ENCODE measurements at places on chromosomes 7 and 10.

DNA sequence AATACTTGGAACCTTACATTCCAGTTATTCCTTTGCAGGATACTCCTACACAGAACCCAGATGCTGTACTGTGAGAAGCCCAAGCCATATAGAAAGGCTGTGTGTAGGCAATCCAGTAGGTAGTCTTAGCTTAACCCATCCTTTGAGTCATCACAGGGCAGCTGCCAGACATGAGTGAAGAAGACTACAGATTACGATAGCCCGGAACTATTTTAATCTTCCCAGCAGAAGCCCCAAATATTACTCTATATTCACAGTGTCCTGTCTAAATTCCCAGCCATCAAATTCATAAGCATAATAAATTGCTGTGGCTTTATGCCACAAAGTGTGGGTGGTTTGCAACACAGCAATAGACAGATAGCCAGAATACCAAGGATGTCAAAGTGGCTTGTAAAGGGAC, 474.1 kb upstream of the STEAP1 start:
- no peak for DNase-seq

- DNase-seq: no peak
These were observed 102.6 kb downstream of the PLXDC2 start for GRCh38 chr10:19918794-19919193.

DNA sequence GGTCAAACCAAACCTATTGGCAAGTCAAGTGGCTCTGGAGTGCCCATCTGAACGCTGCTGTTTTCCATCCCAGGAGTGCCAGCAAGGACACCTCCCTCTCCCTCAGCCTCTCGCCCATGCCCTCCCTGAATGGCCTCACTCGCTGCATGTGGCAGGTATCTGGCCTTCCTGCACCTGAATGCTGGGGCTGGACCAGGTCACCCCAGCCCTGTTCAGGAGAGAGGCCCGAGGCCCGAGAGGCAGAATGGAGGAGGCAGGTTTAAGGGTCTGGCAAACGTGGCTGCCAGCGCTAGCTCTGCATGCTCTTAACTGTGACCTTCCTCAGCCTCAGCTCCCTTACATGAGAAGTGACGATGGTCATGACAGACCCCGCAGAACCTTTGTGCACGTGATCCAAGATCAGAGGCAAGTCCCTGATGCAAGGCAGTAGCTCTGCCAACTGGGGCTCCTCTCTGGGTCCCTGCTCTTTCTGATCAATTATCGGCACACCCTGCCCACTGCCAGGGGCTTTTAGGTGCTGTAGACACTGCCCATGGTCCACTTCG, 295.7 kb upstream of the ZMIZ1 start:
- DNase-seq: no peak

GRCh38 chr7:141360803-141361202, 190.4 kb upstream of the AGK start:
- no peak for DNase-seq

DNA sequence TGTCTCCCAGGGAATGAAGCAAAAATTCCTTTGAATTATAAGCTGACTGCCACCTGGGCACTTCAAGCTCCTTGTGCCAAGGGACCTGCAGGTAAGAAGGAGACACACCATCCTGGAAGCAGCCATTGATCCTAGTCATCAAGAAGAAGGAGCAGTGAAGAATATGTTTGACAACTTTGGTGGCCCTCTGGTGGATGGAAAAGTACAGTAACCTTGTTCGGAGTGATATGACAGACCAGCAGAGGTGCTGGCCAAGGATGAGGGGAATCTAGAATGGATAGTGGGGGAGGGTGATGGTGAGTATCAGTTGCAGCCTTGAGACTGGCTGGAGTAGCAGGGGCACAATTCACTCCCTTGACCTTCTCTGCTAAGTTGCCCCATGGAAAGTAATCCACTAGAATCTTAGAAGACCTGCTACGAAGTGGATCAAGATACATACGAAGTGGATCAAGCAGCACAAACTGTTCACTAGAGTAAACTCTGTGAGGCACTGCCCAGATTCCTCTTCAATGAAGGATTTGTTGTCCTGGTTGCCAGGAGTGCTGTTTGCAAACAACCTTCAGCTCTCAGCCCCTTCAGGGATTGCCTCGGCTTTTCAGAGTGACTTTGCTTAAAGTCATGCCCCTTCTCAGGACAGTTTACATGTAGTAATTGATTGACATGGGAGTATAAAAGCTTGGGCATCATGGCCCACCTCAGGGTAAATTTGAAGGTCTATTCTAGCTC, 44.8 kb upstream of the ORC5 start:
- DNase-seq: no peak
